Activated CD4-positive, alpha-beta T cell treated with anti-CD3 and anti-CD28 coated beads for 1 hour (primary cell): ENCODE measurements at places on chromosomes 11 and 22.

GRCh38 chr11:2369896-2370295 lies 7.2 kb upstream of the CD81 start:
- DNase-seq = no peak

DNA sequence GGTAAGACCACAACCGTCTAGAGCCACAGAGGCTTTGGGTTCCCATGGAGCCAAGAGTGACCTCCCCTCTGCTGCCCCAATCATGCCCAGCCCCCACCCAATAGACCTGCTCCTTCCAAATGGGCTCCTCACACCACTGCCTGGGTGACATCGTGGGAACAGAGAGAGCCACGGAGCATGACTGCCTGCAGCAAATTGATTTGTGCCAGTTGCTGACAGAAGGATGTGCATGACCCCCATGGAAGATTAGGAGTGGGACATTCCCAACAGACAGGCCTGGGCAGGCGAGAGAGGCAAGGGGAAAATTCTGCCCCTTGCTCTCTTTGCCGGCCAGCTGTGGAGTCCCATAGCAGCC lies 88.5 kb downstream of the TENM4 start:
- no peak for DNase-seq

DNA sequence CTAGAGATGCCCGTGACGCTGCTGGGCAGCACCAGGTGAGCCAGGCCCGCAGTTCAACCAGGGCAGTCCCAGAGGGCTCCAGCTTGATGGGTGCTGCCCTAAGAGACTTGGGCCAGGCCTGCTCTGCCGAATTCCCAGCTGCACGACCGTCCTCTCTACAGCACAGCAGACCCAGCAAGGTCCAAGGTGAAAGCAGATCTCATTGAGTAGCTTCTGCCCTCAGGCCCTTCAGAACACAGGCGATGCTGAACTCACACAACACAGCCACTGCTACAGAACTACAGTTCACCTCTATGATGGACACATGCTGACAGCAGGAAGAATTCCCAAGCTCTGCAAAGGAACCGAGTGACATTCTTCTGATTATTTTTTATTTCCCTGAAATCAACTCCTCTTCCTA lies 81.6 kb downstream of the MICAL3 start:
- DNase-seq = no peak

- no peak for DNase-seq
Observed at GRCh38 chr11:2795491-2795991, 90.0 kb downstream of the CDKN1C start.

DNA sequence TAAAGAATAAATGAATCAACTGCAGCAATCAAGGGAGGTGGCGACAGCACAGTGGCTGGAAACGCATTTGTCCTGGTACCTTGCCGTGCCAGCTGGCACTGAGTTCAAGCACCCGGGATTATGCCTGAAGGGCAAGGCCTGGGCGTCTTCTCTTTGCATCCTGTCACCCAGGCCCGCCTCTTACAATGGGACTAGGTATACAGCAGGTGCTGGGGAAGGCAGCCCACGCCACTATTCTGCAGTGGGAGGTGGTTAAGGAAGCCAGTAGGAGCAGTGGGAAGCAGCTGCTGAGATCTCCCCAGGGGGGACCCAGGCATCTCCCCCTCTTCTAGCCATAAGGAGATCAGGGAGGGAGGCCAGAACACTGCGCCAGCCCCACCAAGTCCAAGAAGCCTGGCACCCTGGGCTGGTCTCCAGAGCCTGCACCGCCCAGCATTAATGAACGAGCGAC lies 15.3 kb upstream of the BAIAP2L2 start:
- DNase-seq = no peak
